Stimulated activated CD4-positive, alpha-beta T cell treated with anti-CD3 and anti-CD28 coated beads, Interleukin-4, amount 100 ng/mL, for 4 hours (primary cell): ENCODE measurements at places on chromosomes 4 and X.

GRCh38 chr4:146095091-146095690, 80.3 kb upstream of the LSM6 start:
- no peak for DNase-seq

DNA sequence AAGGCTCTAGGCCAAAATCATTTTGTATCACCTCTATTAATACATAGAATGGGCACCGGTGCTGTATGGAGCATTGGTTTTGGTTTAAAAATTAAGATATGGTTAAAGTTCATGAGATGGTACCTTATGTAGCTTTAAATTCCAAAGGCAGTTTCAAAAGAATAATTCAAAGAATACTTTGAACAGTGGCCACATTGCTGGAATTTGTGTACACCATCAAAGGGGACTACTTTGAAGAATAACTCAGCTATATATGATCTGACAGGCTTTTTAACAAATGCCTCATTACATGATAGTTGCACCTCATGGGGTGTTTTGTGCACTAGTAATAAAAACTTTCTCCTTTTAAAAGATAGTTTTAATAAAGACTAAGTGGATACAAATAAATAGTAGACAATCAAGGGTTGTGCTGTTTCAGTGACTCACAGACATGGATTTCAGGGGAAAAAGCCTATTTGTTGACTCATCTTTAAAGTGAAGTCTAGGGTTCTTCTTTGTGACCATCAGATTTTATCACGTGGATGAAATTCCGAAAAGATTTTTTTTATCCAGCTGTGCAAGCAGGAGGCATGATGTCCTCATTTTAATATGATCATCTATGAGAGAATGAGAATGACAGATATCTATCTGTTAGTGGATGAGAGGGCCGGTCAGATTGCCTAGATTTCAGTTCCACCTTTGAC, 12.8 kb downstream of the MTM1 start:
- no peak for DNase-seq

GRCh38 chrX:5290635-5291034, 938.0 kb downstream of the NLGN4X start:
- no peak for DNase-seq

- no peak for DNase-seq
These were observed 71.3 kb downstream of the MAP3K15 start for GRCh38 chrX:19443869-19444526.

DNA sequence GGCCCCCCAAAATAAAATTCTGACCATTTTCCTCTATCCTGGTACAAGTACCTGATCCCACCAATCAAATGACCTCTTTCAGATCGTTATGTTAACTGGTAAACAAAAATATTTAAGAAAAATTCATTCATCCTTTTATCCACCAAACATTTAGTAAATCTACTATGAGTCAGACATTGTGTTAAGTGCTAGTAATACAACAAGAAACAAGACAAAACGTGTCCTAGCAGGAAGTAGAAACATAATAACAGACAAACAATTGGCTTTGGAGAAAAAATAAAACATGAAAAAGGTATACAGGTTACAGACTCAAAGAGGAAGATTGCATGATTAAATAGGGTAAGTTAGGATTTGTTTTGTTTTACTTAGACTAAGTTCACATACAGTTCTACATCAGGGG, 43.7 kb downstream of the ANTXR2 start:
- DNase-seq: no peak

DNA sequence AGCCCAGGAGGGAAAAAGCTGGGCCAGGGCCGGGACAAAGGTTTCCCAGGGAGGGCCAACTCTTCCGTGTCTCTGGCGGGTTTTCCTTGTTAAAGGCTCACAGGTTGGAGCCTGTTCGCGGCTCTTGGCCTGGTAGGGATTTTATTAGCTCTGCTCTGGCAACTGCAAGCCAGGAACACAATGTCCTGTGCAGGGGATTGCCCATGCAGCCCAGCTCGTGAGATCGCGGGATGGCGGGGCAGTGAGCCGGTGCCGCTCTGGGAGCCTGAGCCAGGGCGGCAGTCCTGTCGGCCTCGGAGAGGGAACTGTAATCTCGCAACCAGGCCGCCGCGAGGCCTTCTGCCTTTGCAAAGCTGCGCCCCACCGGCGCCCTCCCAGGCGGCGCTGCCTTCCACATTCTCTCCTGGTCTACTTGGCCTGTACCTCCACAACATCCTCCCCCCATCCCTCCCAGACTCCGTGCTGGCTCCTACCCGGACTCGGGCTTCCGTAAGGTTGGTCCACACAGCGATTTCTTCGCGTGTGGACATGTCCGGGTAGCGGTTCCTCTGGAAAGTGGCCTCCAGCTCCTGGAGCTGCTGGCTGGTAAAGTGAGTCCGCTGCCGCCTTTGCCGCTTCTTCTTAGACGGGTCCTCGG, 2.1 kb downstream of the PITX2 start:
- no peak for DNase-seq

DNA sequence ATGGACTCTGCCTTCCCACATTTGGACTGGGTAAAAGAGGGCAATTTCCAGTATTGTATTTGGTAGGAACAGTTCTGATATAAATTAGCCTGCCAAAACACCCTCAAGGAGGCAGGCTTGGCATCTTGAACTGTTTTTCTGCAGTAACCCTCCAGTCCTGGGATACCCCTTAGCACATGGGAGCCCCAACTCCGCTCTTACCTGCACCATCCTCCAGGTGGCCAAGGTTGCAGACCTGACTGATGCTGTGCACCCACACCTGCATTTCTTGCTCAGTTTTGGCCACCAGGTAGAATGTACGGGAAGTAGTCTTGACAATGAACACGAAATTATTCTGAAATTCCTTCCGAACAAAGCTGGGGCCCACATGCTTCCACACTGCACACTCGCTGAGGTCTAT, 35.1 kb downstream of the GAB3 start:
- no peak for DNase-seq

DNA sequence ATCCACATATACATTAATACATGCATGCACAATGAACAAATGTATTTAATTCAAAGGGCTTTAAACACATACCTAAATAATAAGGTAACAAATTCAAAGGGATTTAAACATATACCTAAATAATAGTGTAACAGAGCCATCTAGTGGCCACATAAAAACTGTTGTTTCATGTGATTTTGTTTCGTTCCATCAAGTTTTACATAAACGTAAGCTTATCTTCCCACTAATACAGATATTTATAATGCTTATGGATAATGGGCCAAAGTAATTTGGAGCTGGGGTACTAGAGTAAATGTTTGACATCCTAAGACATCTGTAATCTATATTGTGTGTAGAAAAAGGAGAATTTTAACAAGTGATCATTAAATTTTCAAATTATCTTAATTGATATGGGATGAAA, 82.3 kb downstream of the PRSS12 start:
- DNase-seq: no peak

DNA sequence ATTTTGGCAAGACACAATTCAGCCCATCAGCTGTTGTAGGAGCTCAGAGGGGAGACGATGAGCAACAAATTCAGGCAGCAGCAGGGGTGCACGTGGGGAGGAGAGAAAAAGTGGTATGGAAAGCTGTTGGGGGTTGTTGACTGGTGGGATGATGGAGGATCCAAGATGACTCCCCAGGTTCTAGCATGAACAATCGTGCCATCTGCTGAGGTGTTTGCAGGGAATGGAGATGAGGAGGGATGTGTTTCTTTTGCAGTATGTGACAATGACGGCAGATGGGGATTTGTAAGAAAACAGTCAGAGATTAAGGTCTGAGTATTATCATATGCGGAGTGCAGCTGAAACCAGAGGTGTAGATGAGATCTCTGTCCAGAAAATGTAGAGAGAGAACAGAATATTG, 63.3 kb downstream of the SEL1L3 start:
- DNase-seq: no peak

- no peak for DNase-seq
These were observed 19.3 kb upstream of the CLNK start for GRCh38 chr4:10703766-10704429.

DNA sequence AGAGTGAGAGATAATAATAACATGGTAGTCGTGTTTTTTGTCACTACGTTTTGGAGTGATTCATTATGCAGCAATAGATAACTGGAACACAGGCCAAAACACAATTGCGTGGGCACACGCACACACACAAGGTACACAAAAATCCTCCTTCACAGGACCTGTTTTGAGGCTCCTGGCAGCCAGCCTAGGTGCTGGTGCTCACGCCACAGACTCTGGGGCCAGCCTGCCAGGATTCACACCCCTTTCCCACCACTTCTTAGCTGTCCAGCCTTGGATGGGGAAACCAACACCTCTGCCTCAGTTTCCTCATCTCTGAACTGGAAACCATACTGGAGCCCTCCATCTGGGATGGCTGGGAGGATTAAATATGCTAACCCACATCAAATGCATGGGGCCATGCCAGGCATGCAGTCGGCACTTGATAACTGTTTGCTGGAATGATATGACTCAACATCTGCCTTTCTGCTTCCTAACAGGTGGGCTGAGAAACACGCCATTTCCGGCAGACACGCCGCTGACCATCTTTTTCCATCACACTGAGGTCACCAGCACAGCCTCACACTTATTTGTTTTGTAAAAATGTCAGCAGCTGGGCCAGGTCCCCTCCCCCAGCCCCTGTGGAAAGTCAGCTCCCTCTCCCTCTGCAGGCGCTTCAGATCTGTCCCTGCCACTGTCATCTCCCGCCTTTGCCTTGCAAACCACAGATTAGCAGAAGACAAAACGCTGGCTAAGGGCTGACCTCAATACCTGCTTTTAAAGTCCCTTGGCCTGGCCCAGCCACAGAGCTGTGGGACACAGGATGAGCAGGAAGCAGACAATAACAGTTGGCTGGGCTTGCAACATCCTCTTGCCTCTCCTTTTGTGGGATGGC, 237.5 kb downstream of the BCOR start:
- peak; percentile 87 for DNase-seq

- DNase-seq: no peak
These were observed 83.1 kb downstream of the GRIA3 start for GRCh38 chrX:123267220-123267619.

GRCh38 chr4:186300659-186301390, 34.8 kb downstream of the F11 start:
- DNase-seq: no peak

GRCh38 chrX:133402042-133402453, 13.2 kb downstream of the GPC4 start:
- no peak for DNase-seq

GRCh38 chrX:1542994-1543725, 6.2 kb upstream of the P2RY8 start:
- no peak for DNase-seq

DNA sequence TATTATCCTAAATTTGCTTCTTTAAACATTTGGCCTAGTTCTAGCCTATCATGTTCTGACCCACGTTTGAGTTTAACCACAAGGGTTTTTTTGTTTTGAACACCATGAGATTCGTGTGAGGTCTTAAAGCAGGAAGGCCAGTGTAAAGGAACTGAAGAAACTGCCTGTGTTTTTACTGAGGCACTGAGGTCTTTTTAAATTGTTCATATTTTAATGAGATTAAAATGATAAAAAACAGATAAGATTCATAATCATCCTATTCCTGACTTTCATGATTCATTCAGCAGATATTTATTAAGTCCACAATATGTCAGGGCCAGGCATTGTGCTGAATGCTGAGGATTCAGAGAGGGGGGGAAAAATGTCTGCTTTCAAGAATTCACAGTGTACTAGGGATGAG, 3.2 kb downstream of the RPS6KA3 start:
- no peak for DNase-seq

DNA sequence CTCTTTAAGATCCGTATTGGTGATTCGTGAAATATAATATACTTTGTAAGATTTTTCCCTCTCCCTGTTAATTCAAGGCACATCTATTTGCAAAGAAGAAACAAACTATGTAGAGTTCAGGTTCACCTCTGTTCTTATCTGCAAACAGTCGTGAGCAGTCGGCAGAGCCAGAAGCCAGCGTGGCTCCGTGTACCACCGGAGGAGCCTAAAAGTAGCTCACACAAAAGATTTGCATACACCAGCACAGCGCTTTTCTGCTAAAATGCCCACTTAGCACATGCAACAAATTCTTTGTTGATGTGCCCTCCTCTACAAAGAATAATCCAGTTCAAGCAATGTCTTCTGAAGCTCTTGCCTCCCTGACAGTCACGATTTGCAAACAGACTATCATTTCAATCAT, 416.0 kb upstream of the TENM3 start:
- DNase-seq: no peak

DNA sequence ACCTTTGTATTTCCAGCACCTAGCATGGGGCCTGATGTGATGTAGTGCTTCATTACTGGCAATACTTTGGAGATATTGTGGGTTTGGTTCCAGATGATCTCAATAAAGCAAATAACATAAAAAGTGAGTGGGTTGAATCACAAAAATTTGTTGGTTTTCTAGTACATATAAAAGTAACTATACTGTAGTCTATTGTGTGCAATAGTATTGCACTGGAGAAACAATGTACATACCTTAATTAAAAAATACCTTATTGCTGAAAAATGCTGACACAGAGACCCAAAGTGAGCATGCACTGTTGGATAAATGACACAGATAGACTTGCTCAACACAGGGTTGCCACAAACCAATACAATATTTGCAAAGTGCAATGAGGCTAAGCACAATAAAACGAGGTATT, 17.7 kb upstream of the MGST2 start:
- no peak for DNase-seq

DNA sequence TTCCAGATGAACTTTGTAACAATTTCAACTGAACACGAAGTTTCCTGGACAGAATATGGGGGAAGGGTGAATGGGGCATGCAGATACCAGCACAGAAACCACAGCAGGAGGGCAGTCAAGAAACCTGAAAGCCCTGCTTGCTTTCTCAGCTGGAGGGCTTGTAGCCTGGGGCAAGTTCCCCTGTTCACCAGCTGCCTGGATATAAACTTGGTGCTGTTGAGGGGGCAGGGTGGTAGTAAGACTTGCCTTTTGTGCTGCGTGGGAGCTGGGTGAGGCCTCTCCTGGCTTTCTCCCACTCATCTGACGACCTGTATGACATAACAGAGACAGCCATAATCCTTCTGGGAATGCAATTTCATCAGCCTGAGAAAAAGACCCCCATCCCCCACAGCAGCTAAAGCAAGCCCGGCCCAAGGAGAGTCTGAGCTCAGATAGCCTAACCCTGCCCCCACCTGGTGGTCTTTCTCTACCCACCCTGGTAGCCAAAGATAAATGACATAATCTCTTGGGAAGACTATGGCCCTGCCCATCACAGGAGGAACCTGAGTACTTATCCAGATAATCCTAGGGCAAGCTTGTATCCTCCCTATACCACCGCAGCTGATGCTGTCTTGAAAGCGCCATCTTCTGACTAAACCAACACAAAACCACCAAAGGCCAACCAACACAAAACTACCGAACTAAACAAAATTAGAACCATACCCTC, 234.3 kb downstream of the LAS1L start:
- DNase-seq: no peak

GRCh38 chr4:154294652-154295350, 196.8 kb downstream of the DCHS2 start:
- no peak for DNase-seq

GRCh38 chrX:47175588-47175980, 18.0 kb upstream of the UBA1 start:
- no peak for DNase-seq

GRCh38 chr4:153383131-153383530, 38.6 kb downstream of the MND1 start:
- no peak for DNase-seq

- DNase-seq: no peak
These were observed 19.0 kb downstream of the PHKA2 start for GRCh38 chrX:18964901-18965300.
